ENCODE measurements at places on chromosomes 5 and 9. TPM values are rescaled to one million over a fixed set of nuclear protein-coding genes. Genes with fewer than 3 reads are reported as not detected.

The SLC6A3 gene
- total RNA-seq: 0.16 TPM

The WNT8A gene
- total RNA-seq: not detected

The ADAM19 gene
- total RNA-seq: 11.3 TPM

The PRELID1 gene
- 169 TPM for total RNA-seq

The CCDC183 gene
- 0.93 TPM for total RNA-seq

The MCC gene
- 10.8 TPM for total RNA-seq

The ABO gene
- 0.11 TPM for total RNA-seq

The SLIT3 gene
- 12.6 TPM for total RNA-seq

The CARD9 gene
- 1.3 TPM for total RNA-seq

The ZNF346 gene
- total RNA-seq: 41.5 TPM

The TRIM36 gene
- 18.9 TPM for total RNA-seq

The SPINK6 gene
- total RNA-seq: not detected

The MARCOL gene
- not detected for total RNA-seq

The TTC33 gene
- total RNA-seq: 19.7 TPM

The LMX1B gene
- total RNA-seq: 6.9 TPM

The SYNPO gene
- 1.5 TPM for total RNA-seq

The SLC25A2 gene
- 0.72 TPM for total RNA-seq

The CARTPT gene
- not detected for total RNA-seq

The CD72 gene
- 1.4 TPM for total RNA-seq

The AUH gene
- total RNA-seq: 10.8 TPM

The MAPK9 gene
- 36.1 TPM for total RNA-seq

The TYRP1 gene
- not detected for total RNA-seq

The PKD2L2 gene
- not detected for total RNA-seq

The MEGF10 gene
- total RNA-seq: 96.1 TPM

The PSAT1 gene
- 166 TPM for total RNA-seq

The PCDHA12 gene
- 5.5 TPM for total RNA-seq

The PDLIM4 gene
- total RNA-seq: 37.4 TPM

The TRPM6 gene
- not detected for total RNA-seq

The RORB gene
- total RNA-seq: 0.75 TPM

The BHMT gene
- total RNA-seq: not detected

The LCN12 gene
- total RNA-seq: 0.50 TPM

The XRCC4 gene
- 8.2 TPM for total RNA-seq

The PCDHB4 gene
- 2.6 TPM for total RNA-seq

The MYMK gene
- not detected for total RNA-seq

The ARHGEF39 gene
- total RNA-seq: 27.2 TPM

The CER1 gene
- total RNA-seq: 0.32 TPM

The FNIP1 gene
- total RNA-seq: 24.9 TPM

The ITGA1 gene
- 3.0 TPM for total RNA-seq

The LCN1 gene
- not detected for total RNA-seq

The ERBIN gene
- 52.2 TPM for total RNA-seq

The RASGRF2 gene
- total RNA-seq: 0.14 TPM

The CATSPER3 gene
- total RNA-seq: 0.54 TPM

The DMRT1 gene
- not detected for total RNA-seq

The HEMGN gene
- total RNA-seq: not detected

Data from neural crest cell (in vitro differentiated cells).